AG09319 (cell line): ENCODE measurements at places on chromosomes 16 and 17.

GRCh38 chr16:11476676-11477075 is 110.0 kb downstream of the LITAF start:
- DNase-seq, result no peak

- no peak for DNase-seq
Observed at GRCh38 chr17:63931981-63932561, at the start of gene CD79B. Gene CD79B, minus strand, starts transcription at chr17:63932331. Its CDS starts 70 bp downstream, at chr17:63932261.

DNA sequence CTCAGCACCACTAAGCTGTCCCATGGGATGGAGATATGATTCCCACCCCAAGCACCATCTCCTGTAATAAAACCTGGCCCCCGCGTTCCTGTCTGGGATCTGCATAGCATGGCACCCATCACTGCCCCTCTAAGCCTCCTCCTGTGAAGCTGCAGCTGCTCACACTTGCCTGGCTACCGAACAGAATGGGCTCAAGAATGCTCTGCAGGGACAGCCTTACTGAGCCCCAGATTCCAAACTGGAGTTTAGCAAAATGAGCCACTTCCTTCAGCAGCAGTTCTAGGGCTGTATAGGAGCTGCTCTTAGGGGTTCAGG is 256.1 kb downstream of the CPPED1 start:
- no peak for DNase-seq

DNA sequence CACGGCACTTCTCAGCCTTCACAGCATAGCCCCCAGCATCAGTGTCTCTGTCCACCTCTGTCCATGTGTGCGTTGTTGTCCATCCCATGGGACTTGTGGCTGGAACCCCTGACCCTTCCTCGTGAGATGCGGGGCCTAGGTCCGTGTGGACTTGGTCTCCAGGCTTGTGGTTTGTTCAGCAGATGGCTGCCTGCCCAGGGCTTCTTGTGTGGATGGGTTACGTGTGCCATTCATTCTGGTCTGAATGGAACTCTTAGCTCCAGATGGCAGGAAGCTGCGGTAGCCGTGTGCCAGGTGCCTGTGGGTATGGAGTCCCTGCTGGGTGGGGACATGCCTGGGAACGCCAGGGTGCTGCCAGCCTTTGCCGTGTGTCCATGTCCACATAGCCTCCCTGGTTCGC is 31.7 kb upstream of the NUDT16L1 start:
- DNase-seq, result no peak

GRCh38 chr16:54493061-54493460 is 206.5 kb upstream of the IRX3 start:
- DNase-seq, result no peak

DNA sequence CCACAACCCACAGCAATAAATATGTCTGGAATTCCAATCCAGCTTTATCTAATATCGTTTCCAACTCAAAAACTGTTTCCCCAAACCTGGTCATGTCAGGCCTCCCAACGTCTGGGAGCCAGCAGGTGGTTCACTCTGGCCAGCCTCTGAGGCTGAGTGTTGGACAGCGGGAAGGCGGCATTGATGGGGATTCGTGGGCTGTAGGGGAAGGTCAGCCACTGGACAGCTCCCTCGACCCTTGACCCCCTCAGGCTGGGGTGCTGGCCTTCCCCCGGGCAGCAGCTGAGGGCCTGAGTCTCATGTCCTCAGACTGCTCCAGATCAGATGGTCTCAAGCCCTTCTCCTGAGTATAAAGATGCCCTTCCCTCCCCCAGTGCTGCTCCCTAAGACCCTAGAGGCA is 50.2 kb downstream of the SDK2 start:
- no peak for DNase-seq

- no peak for DNase-seq
Observed at GRCh38 chr16:46785076-46785845, 37.1 kb upstream of the MYLK3 start.

GRCh38 chr16:57873218-57873617 is 70.9 kb upstream of the KIFC3 start:
- DNase-seq, result no peak

GRCh38 chr17:5675625-5676421 is 91.5 kb upstream of the NLRP1 start:
- DNase-seq, result no peak

GRCh38 chr17:33396818-33397217 is 103.7 kb upstream of the ASIC2 start:
- no peak for DNase-seq

- no peak for DNase-seq
Observed at GRCh38 chr17:28295677-28296578, 23.1 kb upstream of the TMEM97 start.

GRCh38 chr17:56699186-56699894 is 105.8 kb downstream of the NOG start:
- DNase-seq, result peak; percentile 72

DNA sequence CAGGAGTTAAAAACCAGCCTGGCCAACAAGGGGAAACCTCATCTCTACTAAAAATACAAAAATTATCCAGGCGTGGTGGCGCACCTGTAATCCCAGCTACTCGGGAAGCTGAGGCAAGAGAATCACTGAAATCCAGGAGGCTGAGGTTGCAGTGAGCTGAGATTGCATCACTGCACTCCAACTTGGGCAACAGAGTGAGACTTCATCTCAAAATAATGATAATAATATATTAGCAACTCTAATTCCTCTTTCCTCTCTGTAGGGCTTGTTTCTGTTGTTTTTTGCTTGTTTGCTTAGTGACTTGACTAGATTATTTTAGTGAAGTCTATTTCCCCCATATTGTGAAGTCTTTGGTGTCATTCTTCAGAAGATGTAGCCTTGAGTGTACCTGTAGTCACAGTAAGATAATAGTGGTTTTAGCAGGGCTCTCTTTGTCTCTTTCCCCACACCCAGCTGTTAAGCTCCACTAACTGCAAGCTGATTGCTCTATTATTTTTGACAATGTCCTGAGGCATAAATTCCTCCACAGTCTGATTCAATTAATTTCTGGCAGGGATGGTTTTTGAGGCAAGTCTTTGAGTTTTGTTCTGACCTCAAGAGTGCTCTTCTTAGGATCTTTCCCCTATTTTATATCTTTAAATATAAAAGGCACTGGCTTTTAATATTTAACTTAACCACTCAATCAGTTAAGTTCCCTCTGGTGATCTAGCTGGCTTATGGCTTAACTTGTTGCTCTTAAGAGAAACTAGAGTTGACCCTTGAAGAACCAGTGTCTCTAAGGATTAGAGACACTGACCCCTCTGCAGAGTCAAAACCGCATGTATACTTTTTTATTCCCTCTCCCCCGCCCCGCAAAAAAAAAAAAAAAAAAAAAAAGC is 18.6 kb upstream of the TNFSF12 start:
- no peak for DNase-seq

- no peak for DNase-seq
Observed at GRCh38 chr17:69551212-69552010, 136.9 kb downstream of the MAP2K6 start.
